ENCODE measurements at places on chromosomes 4 and X.

DNA sequence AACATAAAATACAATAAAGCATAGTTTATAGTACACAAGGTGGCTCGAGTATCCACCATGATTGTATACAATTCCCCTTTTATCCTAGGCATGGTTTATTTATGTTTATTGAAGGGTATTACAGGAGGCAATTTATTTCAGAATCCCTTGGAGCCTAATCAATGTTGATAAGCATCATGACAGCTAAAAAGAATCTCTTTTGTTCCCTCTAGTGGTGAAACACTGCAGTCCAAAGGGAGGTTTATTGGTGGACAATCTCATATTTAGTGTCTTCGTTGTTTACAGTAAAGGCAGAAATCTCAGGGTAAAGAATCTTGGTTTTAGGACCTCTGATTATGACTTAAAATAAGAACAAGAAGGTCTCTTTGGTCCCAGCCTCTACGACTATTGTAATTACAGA lies 1712.5 kb downstream of the C4orf33 start:
- no peak for DNase-seq

DNA sequence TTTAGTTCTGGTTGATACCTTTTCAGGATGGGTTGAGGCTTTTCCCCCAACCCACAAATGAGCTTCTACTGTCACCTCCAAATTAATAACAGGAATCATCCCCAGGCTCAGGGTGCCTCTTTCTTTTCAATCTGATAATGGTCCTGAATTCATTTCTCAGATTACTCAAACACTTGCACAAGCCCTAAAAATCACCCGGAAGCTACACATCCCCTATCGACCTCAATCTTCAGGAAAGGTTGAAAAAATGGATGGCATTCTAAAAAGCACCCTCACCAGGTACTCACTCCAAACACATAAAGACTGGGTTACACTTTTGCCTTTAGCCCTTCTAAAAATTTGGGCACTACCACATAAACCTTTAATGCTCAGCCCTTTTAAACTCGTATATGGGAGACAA lies 79.9 kb downstream of the COQ2 start:
- DNase-seq, result no peak

DNA sequence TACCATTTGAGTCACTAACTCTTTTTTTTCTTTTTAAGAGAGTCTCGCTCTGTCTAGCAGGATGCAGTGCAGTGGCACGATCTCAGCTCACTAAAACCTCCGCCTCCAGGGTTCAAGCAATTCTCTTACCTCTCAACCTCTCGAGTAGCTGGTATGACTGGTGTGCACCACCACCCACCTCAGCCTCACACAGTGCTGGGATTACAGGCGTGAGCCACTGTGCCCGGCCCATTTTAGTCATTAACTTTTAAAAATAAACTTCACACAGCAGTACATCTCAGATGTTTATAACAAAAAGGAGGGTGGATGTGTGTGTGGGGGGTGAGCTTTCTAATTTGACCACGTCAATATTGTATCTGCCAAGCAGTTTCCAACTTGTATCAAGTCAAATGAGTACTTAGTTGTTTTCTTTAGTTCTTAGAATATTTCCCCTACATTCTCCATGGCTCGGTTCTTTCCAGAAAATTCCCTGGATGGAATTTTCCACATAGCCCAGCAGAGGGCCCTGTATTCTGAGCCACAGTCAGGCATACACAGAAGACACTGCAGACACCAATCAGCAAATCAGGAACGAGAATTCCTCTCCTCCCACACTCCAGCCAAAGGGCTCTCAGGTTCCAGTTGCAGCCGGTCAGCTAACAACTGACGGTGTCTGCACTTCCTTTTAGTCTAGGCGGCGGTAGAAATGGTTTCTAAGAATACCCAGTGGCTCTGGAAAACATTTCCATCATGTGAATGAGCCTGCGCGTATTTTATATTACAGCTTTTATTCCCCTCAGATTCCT lies 20.1 kb upstream of the ARAF start:
- DNase-seq, result no peak

- DNase-seq, result no peak
These were observed 160.9 kb downstream of the CBR4 start for GRCh38 chr4:168849030-168849675.

DNA sequence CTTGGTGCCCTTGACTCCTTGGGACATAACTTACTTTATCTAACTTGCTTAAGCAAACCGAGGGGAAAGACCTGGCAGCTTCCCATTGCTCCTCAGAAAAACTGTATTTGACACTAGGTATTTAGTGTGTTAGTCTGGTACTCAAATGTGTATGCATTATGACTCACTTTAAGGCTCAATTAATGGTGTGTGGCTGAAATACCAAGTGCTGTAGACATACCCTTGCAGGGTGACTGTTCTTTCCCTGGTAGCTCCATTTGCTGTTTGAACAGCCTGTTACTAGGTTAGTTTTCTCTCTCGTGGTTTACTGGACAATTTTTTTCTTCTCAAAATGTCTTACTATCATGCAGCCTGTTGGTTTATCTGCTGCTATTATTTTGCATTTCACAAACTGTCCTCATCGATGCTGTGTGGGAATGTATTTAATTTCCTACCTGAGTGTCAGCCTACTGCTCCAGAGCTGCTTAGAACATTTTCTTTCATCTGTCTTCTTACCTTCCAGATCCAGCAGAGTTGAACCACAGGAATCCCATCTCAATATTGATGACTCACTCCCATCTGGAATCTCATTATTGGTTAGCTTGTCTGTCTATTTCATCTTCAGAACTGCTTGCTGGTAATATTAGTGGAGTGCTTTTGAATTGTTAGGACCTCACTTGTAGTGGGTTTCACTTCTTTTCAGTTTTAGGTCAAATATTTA lies 158.0 kb upstream of the FAT1 start:
- no peak for DNase-seq

- DNase-seq, result no peak
These were observed 225.2 kb upstream of the DKK2 start for GRCh38 chr4:107261241-107261874.

GRCh38 chr4:87232216-87232615 lies 11.8 kb upstream of the KLHL8 start:
- no peak for DNase-seq

- DNase-seq, result no peak
These were observed 7.7 kb downstream of the SYN1 start for GRCh38 chrX:47611926-47612325.

DNA sequence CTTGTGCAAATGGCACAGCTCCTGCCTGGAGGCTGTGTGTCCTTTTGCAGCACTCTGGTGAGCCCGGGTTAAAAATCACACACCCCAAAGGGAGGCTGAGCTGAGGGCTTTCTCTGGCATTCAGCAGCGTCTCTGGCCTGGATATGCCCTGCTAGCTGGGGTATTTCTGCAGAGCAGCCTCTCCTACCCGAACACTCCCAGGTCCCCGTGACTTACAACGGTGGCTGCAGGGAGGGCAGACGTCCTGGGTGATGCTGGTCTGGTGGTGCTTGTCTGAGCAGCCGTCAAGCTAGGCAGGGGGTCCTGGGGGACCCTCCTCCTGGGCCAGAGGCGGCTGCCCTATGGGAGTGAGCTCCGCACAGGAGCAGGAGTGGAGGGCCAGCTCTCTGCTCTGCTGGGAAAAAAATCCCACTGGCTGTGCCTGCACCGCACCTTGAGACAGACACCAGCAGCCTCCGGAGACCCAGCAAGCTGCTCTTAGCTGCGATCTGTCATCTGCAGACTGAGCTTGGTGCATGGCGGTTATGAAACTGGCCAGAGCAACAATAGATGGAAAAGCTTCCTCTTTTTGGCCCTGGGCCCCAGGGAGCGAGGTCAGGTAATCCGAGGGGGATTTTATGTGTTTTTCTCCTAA lies 41.3 kb upstream of the ASMTL start:
- peak; percentile 59 for DNase-seq

DNA sequence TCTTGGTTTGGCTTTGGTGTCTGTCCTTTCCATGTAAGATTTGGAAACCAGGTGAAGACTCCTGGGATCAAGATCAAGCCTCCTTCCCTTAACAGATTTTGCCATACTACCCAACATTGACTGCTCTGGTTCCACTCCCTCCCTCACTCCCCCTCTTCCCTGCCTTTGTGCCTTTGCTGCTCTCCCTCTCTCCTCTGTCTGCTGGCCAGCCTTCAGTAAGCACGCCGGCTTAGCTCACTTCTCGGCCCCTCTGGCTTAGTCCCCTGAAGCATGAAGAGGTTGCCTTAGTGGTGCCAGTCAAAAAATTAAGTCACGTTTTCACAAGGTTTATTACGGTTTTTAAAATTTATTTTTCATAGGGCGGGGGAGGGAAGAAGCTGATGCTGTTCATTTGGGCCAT lies 6.0 kb downstream of the GRIA3 start:
- DNase-seq, result no peak

- no peak for DNase-seq
These were observed 857.5 kb upstream of the FTHL17 start for GRCh38 chrX:31929366-31929765.

- DNase-seq, result no peak
These were observed 60.9 kb downstream of the AASDH start for GRCh38 chr4:56326363-56326762.

DNA sequence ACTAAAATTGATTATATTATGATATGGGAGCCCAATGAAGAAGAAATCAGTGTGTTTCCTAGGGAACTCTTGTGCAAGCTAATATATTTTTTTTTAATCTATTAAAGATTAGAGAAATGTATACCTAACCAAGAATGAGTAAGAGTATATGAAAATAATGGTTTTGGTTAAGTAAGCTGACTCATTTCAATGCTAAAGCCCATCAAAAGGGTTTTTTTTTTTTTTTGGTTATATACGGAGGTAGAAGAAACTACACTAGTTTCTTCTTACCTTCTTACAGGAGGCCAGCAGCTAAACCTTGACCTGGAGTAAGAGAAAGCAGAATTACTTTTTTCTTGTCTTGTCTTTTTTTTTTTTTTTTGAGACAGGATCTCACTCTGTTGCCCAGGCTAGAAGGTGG lies 27.5 kb downstream of the RUFY3 start:
- DNase-seq, result no peak

DNA sequence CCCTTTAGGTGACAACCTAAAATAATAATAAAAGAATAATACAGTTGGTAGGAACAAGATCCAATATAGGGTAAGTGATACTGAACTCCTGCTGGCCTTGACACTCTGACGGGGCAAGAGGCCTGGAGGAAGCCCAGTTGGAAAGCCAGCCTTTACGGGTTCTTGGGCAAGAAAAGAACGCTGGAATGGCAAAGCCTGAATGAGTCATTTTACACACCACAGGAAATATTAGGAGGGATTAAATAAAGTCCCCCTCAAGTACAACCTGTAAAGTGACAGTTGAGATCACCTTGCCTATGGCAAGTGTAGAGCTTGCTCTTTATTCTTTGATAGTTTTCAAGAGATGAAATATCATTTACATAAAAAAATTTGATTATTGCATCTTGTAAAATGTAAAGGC lies 244.5 kb upstream of the TLL1 start:
- no peak for DNase-seq

DNA sequence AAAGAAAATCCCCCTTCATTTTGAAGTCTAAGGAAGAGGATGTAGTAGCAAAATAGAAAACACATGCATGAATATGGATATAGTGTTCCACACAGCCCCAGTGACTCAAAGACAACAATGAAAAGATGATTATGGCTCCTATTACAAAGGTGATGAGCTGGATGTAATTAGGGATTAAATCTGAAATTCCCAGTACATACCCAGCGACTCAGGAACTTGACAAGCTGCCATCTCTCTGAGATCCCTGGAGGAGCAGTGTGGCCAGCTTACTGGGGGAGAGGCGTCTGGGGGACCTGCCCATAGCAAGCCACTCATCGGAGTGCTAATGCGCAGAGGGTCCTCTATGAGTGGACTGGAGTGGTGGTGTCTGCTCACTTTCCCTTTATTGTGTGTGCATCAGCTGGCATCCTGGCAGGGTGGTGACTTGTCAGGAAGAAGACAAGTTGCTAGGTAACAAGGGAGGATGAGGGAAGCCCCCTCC lies 42.7 kb upstream of the MGST2 start:
- DNase-seq, result no peak

DNA sequence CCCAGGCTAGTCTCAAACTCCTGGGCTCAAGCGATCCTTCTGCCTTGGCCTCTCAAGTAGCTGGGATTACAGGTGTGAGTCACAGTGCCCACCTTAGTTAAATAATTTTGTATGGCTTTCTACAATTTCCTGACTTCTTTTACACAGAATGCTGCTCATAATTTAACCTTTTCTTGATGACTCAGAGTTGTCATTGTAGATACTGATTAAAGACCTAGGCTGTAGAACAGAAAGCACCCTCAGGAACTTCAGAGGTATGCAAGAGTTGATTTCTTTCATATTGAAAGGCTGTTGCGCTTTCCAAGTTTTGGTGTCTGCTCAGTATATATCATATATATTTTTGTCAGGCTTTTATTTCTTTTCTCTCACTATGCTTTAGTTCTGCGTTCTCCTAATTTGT lies 21.1 kb upstream of the GPR34 start:
- no peak for DNase-seq

DNA sequence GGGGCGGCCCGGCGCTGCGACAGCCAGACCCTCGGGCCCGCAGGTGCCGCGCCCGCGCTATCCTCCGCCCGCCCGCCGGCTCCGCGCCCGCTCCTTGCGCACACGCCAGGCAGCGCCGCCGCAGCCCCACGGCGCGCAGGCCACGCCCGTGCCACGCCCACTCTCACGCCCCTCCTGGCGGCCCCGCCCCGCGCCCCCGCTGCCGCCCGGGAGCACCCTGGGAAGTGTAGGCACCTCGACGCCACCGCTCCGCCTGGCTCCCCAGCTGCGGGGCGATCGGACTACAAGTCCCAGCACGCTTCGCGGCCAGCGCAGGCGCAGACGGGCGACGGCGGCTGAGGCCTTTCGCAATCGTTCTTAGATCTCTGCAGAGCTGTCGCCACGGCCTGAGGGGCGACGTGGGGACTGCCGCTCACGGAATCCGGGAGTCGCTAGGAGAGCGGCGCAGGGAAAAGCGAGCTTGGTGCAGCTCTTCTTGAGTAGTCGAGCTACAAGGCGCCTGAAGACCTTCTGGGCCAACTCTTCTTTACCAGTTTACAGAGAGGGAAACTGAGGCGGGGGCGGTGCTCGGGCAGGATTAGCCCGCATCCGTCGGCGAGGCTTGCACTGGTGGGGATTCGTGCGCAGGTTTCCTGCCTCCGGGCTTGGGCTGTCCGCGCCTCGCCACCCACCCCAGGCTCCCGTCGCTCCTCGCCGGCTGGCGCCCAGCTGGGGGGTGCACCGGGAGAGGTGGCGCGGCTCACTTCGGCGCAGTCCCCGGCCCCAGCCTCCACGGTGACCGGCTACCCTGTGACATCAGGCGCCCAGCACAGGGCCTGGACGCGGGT lies at the start of gene ABLIM2:
Gene ABLIM2, minus strand, starts transcription at position 104 of the 827 bp plus-strand sequence. CDS start 124 bp downstream, outside the sequence.
- DNase-seq, result peak; percentile 100

DNA sequence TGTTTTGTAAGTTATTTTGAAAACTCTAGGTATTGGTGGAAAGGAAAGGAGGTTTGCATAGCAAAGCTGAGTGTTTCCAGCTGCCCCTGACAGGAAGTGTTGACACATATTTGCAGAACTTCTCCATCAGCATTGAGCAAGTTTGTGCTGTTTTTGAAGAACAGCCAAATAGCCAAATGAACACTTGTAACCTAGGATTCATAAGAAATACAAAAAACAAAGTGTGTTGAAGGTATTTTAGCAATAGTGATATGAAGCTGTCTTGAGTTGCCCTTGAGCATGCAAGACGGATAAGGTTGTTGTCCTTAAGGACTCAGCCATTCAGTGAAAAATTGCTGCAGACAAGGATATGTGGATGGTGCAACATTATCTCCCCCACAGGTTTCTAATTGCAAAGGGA lies 68.3 kb upstream of the PGM2 start:
- DNase-seq, result no peak

GRCh38 chr4:30714408-30715031 lies 5.6 kb upstream of the PCDH7 start:
- DNase-seq, result no peak

GRCh38 chr4:124810827-124811226 lies 98.3 kb upstream of the ANKRD50 start:
- DNase-seq, result no peak

- DNase-seq, result no peak
These were observed 13.0 kb downstream of the SLIT2 start for GRCh38 chr4:20264688-20265087.
